ENCODE measurements at places on chromosomes 1 and 21.

GRCh38 chr1:45589861-45590260 lies 6.0 kb downstream of the NASP start:
- DNase-seq = no peak

DNA sequence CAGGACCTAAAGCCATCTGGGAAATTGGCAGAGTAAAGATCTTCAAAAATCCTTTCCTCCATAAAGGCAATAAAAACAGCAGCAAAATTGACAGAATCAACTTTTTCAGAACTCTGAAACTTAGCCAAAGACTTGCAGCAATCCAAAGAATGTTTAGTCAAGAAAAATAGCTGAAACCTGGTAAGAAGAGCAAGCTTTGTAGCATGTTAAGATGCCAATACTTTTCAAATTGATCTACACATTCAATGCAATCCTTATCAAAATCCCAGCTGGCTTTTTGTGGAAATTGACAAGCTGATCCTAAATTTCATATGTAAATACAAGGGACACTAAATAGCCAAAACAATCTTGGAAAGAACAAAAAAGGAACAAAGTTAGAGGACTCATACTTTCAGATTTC lies 23.8 kb upstream of the FAM163A start:
- no peak for DNase-seq

GRCh38 chr1:52460694-52461093 lies 56.3 kb downstream of the PRPF38A start:
- no peak for DNase-seq

- no peak for DNase-seq
Measured at GRCh38 chr1:38812981-38813380, 46.6 kb downstream of the RRAGC start.

DNA sequence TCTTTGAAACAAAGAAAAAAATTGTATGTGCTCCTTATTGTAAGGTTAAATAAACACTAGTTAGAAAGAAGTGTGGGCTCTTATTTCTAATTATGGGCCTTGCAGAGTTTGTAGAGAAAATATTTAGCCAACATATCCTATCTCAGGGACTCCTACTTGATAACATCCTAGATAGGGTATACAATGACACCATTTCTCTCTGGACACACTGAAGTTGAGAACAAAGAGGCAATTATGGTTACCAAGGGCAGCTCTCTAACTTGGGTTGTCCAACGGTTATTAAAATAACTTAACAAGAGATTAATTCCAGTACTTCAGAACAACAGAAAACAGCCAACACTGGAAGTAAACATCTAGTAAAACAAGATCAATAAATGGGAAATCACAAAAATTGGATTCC lies 69.0 kb upstream of the ZC3H11B start:
- no peak for DNase-seq

- DNase-seq = no peak
Measured at GRCh38 chr1:19456968-19457441, 28.3 kb downstream of the CAPZB start.

GRCh38 chr1:153202006-153202405 lies 1.2 kb upstream of the LELP1 start:
- DNase-seq = no peak

- DNase-seq = no peak
Measured at GRCh38 chr1:25893116-25893515, 13.1 kb downstream of the STMN1 start.

- no peak for DNase-seq
Measured at GRCh38 chr1:168728473-168729404, at the start of gene DPT. DPT (minus strand) TSS chr1:168729206; CDS start chr1:168729174, 32 bp downstream.

GRCh38 chr1:158186180-158186579 lies 5.5 kb downstream of the CD1D start:
- DNase-seq = no peak

DNA sequence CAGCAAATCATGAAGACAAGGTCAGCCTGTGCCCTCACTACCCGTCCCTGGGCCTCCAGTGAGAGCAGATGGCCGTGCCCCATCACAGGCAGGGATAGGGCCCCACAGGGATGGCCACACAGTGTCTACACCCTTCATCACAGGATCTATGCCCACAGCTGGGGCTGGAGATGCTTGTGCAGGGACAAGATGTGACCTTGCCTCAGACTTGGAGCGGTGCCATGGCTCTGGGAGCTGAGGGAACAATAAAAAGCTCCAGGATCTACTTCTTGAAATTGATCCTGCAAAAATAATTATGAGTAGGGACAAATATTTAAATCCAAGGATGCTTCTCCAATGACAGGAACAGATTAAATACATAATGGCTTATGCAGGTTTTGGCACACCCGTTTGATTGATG lies 25.4 kb upstream of the TCEA3 start:
- no peak for DNase-seq

GRCh38 chr1:51512606-51513005 lies 6.5 kb downstream of the EPS15 start:
- no peak for DNase-seq

GRCh38 chr1:202005958-202006357 lies 4.4 kb upstream of the ELF3 start:
- no peak for DNase-seq

- peak; percentile 45 for DNase-seq
Measured at GRCh38 chr1:225767634-225768540, 9.7 kb upstream of the SRP9 start.

GRCh38 chr1:84247425-84248220 lies 53.9 kb upstream of the SAMD13 start:
- no peak for DNase-seq

DNA sequence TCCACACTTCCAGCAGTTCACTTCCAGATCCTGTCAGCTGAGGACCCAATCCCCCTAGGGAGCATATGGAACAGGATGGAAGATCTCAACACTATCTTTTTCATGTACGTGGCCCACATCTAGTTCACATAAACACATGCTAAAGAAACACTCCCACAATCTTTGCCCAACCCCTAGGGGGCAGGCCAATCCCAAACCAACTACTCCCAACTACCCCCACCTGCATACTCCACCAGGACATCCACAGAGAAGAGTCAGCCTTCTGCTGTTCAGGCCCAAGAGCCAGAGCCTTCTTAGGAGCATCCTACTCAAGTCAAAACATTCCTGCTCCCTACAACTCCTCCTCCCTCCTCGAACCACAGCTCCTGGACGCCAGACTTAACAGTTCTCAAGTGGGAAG lies 5.6 kb upstream of the SLC5A9 start:
- no peak for DNase-seq

GRCh38 chr1:155200920-155201319 lies 6.8 kb downstream of the THBS3 start:
- no peak for DNase-seq

- DNase-seq = peak; percentile 64
Measured at GRCh38 chr21:41045534-41046268, 122.3 kb upstream of the BACE2 start.

GRCh38 chr1:91712981-91713841 lies 172.7 kb downstream of the TGFBR3 start:
- DNase-seq = no peak

GRCh38 chr1:210681158-210681557 lies 352.5 kb downstream of the HHAT start:
- no peak for DNase-seq

DNA sequence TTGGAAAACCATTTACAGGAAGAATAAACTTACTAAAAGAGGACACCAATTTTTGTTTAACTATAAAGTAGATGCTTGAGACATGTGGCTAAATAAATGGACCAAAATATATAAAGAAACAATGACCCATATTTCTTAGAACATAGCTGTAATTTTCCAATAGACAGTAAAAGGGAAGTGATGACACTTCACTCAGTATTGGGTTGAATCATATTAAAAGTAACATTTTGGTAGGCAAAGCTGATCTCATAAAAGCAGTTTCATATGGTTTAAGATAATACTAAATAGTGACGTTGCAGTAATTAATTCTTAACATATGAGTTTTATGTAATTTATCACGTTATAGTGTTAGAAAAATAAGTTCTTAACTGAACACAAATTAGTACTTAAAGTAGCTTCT lies 308.9 kb upstream of the RUNX1 start:
- no peak for DNase-seq

- no peak for DNase-seq
Measured at GRCh38 chr21:31733551-31734149, 1.7 kb upstream of the SCAF4 start.

GRCh38 chr1:201015551-201016091 lies 7.9 kb downstream of the KIF21B start:
- DNase-seq = no peak

GRCh38 chr21:34147792-34148418 lies 74.5 kb downstream of the MRPS6 start:
- no peak for DNase-seq

GRCh38 chr1:213425376-213426030 lies 374.5 kb downstream of the RPS6KC1 start:
- no peak for DNase-seq

DNA sequence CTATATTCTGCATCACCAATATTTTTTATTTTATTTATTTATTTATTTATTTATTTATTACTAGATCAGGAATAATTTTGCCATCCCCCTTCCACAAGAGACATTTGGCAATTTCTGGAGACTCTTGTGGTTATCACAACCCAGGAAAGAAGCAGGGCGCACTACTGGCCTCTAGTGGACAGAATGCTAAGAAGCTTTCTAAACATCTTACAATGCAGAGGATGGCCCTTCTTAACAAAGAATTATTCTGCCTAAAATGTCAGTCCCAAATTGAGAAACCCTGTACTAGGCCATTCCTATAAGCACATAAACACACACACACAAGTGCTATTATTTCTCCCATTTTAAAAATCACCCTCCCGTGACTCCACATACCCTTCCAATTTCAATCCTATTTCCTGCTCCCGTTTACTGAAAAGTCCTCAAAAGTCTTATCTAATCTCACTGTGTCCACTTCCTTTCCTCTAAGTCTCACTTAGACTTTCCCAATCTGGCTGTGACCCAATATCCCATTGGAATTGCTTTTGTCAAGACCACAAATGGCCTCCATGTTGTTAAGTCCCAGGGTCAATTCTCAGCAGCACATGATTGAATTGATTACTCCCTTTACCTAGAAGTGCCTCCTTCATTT lies 43.7 kb upstream of the RNF11 start:
- no peak for DNase-seq

DNA sequence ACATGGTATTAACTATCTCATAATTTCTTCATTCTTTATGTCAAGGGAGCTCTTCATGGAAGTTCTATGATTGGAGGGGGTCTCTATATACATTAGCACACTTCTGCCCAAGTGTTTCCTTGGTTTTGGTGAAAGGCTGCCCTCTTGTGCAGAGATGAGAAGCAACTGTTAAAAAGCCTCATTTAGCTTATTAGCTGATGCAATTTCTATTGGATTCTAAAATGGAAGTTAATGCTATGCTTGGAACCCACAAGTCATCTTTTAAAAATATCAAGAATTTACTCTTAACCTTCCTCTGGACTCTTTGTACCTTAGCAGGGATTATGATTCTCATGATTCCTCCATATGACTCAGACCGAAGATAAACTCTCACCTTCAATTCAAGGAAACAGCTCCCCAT lies 328.9 kb downstream of the PTBP2 start:
- no peak for DNase-seq

DNA sequence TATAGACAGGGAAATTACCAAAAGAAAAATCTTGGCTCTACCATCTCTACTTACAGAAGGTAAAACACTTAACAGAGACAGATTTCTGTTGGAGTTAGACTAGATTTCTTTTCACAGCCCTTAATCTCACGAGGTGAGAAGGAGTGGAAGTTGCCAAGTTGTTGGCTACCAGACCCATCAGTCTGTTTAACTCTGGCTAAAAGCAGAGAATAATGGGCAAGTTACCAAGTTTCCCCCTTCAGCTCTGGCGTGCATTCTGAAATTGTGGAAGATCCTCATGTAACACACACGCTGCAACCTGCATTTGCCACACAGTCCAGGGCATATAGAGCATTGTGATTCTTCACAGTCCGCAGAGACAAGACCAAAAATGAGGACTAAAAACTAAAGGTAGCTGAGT lies 49.3 kb downstream of the STX6 start:
- DNase-seq = no peak

GRCh38 chr21:35015435-35016024 lies 33.6 kb downstream of the RUNX1 start:
- DNase-seq = no peak

- DNase-seq = no peak
Measured at GRCh38 chr1:3886691-3887090, 13.4 kb downstream of the C1orf174 start.

DNA sequence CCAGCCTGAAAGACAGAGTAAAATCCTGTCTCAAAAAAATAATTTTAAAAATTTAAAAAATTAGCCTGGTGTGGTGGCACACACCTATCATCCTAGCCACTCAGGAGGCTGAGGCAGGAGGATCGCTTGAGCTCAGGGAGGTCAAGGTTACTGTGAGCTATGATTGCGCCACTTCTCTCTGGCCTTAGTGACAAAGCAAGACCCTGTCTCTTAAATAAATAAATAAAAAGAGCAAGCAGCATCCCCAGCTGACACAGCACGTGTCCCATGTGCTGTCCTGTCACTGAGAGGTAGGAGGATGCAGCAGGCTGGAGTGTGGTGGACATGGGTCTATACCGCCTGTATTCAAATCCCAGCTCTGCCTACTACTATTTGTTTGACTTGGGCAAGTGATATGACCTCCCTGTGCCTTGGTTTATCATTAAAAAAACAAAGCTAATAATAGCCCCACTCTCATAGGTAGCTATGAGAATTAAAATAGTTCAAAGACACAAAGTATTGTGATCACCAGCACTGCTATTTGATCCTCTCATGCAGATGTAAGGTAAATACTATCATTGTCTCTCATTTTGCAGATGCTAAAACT lies 22.2 kb upstream of the ECE1 start:
- DNase-seq = no peak

- no peak for DNase-seq
Measured at GRCh38 chr1:180268556-180269075, 38.6 kb downstream of the LHX4 start.

GRCh38 chr1:173122958-173123852 lies 72.5 kb upstream of the TNFSF18 start:
- no peak for DNase-seq

DNA sequence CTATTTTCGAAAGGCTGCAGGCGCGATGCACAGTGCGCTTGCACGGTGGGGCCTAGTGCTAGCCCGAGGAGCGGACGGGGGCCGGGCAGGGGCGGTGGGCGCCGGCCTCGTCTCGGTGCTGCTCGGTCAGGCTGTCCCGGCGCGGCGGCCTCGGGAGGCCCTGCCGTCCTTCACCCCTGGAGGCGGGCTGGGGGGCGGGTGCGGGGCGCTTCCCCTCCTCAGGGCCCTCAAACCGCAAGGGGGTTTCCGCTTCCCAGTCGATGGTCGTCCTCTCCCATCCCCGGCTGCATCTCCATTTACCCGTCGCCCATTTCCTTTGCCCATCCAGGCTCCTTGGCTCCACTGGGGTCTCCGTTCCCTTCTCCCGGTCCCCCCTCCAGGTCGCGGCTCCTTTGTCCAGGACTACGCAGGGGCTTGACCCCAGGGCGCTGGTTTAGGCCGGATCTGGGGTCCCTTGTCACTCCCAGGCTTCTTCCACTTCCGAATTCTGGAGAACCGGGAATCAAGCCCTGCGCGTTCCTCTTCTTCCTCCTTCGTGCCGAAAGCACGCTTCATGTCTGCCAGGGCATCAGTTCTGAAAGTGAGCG lies 196.3 kb upstream of the LMO4 start:
- no peak for DNase-seq
